ENCODE measurements at places on chromosomes 7 and 10. TPM values are rescaled to one million over a fixed set of nuclear protein-coding genes. Genes with fewer than 3 reads are reported as not detected.

GRCh38 chr7:116918704-116919103 lies 34.6 kb upstream of the ST7 start:
- no peak for DNase-seq

DNA sequence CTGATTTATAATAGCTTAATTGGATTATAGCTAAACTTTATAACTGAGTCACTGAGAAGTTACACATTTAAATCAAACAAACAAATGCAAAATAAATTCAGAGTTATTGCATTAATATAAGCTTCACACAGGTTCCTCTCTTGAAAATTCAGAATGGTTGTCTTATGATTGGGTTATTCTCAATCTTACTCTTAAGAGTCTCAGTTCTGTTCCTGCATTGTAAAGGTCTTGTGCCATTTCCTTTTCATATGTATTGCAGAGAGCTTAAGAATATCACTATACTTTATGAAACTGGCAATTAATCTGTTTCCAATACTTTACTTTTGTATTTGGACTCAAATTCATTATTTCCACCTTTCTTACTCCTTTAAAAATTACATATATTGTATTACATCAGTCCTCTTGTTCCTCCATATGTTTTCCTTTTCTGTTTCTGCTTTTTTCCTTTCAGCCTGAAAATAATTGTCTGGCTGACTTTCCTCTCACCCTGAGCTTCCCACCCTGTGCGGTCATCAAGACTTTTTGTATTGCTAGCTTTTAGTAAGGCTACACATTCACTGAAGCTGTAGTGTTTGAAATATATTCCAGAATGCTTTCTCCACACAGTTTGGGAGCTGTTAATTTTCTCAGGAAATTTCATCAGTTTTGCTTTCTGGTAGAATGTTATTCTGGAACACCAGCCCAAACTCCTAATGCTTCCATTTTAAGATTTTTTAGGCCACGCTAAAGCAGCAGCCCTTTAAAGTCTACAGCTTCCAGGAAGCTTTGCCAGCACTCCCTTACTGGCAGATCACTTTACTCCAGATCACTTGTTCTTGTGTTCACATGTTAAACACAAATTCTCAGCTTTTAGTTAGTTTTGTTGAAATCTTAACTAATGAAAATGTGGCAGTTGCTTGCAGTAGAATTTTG lies 139.4 kb downstream of the KCND2 start:
- DNase-seq, result no peak

DNA sequence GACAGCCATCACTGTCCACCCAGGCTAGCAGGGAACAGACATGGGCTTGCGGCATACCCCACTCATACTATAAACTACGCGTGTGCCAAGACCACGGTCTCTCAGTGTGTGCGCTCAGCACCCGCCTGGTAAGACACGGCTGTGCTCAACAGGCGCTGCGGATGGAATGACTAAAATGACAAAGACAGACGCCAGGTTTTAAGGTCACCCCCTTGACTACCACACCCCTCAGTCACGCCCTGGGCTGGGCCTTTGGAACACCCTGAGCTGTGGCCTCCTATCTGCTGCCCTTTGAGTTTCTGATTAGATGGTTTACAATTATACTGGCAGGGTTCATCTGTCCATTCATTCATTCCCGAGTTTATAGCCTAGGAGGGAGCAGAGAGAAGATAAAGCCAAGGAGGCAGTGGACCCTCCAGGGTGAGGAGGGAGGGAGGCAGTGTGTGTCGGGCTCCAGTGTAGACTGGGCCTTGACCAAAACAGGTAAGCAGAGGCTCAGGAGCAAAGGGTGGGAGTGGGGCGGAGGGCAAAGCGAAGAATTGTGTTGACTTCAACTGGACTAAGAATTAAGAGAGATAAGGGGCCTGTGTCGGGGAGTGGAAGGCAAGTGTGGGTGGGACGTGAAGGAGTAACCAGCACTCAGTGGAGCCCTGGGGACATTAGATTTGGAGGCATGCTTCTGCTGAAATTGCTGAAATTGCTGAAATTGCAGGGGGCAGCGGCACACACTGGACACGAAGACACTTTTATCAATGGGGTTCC lies 35.0 kb downstream of the TNS3 start:
- no peak for DNase-seq

DNA sequence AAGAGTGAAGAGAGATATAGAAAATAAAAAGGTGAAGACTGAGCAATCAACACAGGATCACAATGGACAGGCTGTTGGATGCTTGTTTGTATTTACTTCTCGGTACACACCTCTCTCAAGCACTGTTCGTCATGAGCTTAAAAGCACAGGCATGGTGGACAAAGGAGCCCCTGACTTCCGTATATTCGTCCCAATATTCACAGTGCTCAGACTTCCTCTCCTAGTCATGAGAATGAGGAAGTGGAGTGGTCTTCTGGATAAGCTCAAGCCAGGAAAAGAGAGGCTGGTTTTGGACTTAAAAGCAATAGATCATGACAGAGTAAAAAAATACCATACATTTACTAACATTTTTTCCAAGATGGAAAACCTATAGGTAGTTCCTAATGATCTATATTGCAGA lies 172.5 kb downstream of the SORCS1 start:
- DNase-seq, result no peak

GRCh38 chr10:8431511-8431910 lies 377.0 kb downstream of the GATA3 start:
- DNase-seq, result no peak

DNA sequence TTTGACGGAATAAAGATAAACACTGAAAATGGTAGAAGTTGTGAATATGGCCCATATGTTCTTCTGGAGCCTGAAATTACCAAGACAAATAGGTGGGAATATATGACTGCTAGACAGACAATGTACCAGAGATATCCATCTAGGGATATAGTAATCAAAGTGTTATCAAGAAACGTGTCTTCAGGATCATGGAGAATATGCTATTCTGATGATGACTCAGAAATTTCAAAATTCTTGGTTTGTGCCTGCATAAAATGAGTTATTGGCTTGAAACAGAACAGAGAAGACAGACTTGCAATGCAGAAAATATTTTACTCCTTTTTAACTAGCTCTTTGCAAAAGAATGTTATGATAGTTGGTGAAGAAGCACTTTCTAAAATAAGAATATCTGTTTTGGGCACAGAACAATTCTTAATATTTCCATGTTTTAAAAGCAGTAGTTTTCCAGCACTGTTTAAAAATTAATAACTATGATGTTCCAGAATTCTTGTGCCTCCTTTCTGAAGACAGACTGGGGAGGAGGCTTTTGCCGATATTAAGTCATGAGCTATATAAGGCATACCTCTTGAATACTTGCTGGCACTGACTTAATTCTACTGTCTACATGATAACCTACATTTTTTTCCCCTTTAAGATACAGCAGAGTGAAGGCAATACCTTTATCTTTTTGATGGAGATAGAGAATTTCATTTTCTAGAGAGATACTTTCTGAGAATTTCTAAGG lies 34.4 kb upstream of the CABCOCO1 start:
- no peak for DNase-seq

GRCh38 chr7:47292832-47293309 lies 289.0 kb downstream of the TNS3 start:
- DNase-seq, result no peak

DNA sequence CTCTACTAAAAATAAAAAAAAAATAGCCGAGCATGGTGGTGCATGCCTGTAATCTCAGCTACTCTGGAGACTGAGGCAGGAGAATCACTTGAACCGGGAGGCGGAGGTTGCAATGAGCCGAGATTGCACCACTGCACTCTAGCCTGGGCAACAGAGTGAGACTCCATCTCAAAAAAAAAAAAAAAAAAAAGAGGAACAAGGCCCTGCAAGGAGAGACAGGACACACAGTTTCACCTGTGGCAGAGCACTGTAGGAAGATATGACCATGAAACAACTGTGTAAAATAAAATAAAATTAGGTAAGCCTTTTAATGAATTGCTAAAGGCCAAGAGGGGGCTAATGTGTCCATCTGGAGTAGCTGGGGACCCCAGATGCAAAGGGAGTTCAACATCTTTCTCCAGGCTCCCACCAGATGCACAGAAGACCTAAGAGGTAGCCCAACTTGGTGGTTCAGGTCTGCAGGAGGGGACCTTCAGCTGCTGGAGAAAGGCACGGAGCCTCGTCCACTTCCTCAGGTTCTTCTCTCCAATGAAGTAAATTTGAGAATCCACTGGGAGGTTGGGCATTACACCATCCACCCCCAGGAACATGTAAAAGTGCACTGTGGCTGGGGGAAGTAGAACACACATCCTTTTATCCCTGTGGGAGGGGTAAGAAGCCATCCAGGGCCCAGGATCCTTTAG lies 12.7 kb downstream of the PPIF start:
- no peak for DNase-seq

Gene PRKCQ
- polyA plus RNA-seq, result 18.1 TPM

Gene CEP55
- 14.3 TPM for polyA plus RNA-seq

Gene AGAP5
- 8.7 TPM for polyA plus RNA-seq

Gene GARIN1A
- polyA plus RNA-seq, result 0.82 TPM

Data from right renal cortex interstitium (tissue), 3 donors.